ENCODE measurements at places on chromosomes 4 and X.

- DNase-seq: no peak
These were observed 217.2 kb upstream of the PCDH18 start for GRCh38 chr4:137749466-137749865.

DNA sequence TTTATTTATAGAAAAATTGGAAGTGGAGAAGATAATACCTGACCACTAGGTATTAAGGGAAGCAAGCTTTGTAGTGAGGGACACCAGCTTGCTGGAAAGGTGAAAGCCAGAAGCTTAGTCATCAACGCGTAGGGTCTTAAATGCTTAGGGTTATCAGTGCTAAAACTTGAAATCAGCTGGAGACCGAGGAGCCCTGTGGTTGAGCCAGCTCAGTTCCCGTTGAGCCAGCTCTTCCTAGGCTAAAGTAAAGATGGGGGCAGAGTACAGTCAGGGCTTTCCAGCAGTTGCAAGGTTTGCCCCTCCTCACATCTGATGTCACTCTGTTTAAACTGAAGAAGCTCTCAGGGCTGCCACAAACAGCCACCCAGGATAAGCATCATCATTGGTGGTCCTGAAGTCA is 240.7 kb downstream of the DCLK2 start:
- no peak for DNase-seq

- no peak for DNase-seq
These were observed 88.1 kb upstream of the C1QTNF7 start for GRCh38 chr4:15339737-15340136.

GRCh38 chr4:14897217-14897616 is 105.1 kb upstream of the CPEB2 start:
- no peak for DNase-seq

GRCh38 chr4:5785806-5786680 is 75.0 kb downstream of the EVC start:
- no peak for DNase-seq

DNA sequence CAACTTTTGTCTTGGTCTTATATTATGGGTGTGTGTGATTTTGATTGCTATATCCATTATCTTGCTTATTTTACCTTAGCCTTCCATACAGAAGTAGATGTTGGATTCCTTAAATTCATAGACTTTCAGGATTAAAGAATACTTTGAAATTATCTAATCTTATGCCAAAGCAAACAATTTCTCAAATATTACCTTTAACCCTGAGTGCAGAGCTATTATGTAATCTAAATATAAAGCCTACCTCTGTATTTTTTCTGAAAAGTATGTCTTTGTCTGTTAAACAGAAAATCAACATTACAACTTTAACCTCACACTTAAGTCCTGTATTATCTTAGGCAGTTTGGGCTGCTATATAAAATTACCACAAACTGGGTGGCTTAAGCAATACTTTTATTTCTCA is 782.5 kb downstream of the STIM2 start:
- DNase-seq: no peak

GRCh38 chr4:175988511-175988910 is 77.1 kb upstream of the WDR17 start:
- no peak for DNase-seq

DNA sequence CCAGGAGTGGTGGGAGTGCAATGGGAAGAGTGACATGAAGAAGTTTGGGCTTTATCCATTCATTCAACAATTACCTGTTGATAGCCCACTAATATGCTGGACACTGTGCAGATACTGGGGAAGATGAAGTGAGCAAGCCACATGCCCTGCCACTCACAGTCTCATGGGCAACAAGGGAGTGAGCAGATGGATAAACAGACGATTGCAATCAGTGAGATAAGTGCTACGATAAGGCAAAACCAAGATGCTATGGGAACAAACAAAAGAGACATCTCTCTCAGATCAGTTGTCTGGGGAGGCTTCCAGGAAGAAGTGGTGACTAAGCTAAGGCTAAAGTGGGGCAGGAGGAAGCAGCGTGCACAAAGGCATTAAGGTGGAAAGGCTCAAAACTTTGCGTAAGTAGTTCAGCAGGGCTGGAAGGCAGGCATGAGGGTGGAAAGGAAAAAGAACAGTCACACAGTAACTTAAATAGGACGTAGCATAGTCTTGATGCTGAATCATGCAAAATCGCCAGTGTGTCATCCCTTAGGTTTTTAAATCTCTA is 31.7 kb downstream of the GAB3 start:
- no peak for DNase-seq

DNA sequence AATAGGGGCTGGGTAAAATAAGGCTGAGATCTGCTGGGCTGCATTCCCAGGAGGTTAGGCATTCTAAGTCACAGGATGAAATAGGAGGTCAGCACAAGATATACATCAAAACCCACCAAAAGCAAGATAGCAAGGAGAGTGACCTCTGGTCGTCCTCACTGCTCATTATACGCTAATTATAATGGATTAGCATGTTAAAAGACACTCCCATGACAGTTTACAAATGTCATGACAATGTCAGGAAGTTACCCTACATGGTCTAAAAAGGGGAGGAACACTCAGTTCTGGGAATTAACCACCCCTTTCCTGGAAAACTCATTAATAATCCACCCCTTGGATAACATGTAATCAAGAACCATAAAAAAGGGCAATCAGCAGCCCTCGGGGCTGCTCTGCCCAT is 403.6 kb downstream of the KCNIP4 start:
- DNase-seq: no peak

DNA sequence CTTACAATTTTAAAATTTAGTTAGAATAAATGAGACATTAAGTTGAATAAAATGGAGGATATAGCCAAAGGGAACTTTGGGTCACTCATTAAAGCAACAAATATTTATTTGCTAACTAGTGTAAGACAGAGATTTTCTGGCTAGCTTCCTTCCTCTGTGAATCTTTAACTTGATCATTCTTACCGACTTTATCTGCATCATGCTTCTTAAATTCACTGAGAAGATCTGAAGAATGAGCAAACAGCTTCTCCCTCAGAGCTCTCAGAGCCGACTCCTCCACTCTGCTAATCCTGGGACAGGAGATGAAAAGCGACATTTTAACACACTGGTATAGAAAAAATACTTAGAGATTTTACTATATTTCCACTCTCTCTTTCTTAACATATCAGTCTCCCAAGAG is 35.1 kb downstream of the PPEF2 start:
- DNase-seq: no peak

GRCh38 chr4:152992466-152992865 is 56.3 kb downstream of the FHDC1 start:
- no peak for DNase-seq

All from stimulated activated CD4-positive, alpha-beta T cell treated with anti-CD3 and anti-CD28 coated beads, Interleukin-15, amount 100 ng/mL, for 48 hours (primary cell).